ENCODE measurements at places on chromosomes 6 and 20.

DNA sequence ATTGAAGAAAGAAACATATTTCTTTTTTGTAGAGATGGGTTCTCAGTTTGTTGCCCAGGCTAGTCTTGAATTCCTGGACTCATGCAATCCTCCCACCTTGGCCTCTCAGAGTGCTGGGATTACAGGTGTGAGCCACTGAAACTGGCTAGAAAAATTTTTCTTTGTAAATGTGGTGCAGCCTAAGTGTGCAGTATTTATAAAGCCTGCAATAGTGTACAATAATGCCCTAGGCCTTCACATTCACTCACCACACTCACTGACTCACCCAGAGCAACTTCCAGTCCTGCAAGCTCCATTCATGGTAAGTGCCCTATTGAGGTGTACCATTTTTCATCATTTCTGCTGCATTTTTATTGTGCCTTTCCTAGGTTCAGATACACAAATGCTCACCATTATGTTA, 31.4 kb downstream of the NHSL1 start:
- no peak for DNase-seq

DNA sequence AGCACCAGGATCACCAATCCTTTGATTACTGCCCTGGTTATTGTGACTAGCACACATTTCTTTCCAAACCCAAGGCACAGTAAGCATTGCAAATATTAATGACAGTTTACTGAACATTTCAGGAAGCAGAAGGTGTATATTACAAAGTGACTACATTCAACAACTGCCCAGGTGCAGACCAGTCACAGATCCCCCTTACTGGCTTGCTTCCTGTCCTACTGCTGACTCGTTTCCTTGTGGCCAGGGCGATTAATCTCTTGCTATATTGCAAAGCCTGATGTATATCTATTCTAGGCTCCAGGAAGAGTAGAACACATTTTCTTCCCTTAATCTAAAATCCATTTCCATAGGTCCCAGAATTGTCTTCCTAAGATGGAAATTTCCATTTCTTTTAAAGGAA, 77.2 kb upstream of the EPHA7 start:
- no peak for DNase-seq

DNA sequence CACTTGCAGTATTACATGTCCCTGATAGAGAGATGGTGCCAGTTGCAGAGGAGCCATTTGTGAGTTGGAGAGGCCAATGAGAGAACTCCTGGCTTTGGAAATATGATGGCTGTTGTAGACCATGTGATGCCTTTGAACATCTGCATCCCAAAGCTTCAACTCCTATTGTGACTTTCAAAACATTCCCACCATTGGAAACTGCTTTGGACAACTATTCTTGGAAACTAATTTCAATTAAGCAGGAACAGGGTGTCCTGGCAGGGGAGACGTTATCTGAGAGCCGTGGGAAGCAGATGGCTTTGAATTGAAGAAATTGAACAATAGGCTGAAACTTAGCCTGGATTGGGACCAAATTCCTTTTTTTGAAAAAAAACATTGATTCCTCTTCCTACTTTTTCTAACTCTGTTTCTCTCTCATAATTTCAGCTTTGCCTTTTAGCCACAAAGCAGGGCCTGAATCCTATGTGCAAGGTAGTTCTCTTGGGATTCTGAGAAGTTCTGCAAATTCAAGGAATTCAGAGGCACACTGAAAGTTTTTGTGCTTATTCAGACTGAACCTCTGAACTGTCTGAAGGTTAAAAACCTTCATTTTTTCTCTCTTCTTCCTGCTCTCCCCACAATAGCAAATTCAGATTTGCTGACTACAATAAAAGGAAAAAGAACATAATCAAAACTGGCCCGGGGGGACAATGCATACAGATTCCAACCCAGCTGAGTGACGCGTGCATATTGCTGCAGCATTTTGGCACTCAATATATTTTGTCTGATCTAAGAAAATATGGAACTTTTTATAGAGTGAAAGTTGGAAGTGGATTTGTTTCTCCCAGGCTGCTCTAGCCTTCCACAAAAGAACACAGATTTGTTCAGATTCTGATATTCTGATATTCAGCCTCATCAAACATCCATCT, 720.4 kb upstream of the CHD6 start:
- DNase-seq, result no peak

DNA sequence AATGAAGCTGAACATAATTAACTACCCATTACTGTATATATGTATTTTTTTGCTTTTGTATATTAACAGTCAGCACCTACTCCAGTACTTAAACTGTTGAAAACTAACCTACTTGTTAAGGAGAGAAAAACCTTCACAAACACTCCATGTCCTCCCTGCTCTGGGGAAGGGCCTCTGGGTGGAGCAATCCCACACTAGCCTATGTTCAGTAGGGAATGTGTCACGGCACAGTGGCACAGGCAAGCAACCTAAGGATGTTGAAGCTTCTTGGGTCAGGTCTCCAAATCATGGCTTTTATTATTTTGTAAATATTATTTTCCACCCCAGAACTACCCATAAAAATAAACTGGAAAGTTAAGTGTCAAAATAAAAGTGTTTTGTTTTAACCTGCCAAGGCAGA, 5.3 kb downstream of the MAN1A1 start:
- no peak for DNase-seq

DNA sequence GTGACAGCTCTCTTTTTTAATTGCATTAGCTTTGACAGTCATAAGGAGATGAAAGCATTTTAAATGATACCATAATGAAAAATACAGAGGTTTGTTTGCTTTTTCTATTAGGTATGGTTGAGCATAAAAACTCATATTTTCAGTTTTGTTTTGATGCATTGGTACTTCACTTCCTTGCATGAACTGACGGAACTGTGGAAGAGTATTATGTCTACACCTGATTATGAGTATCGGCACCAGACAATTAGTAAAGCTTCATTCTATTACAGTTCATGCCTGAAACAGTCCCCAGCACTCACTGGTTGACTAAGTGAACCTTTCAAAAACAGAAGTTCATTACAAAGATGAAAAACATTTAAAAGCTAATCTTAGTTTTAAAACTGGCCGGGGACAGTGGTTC, 593.0 kb downstream of the GRIK2 start:
- DNase-seq, result no peak

DNA sequence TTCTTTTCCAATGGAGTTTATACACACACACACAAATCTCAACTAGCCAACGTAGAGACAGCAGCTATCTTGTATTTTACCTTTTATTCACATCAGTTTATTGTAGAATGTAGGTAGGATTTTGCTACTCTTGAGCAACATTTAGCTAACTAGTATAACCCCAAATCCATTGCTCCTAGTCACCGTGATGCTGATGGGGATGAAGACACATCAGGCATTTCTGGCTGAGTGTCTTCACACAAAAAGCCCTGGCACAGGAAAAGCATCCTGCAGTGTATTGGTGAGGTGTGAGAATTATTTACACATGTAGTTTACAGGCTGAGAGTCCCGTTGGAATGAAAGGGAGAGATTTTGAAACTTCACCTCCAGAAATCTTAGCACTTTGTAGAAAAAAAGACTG, 65.9 kb upstream of the FBXL4 start:
- no peak for DNase-seq

DNA sequence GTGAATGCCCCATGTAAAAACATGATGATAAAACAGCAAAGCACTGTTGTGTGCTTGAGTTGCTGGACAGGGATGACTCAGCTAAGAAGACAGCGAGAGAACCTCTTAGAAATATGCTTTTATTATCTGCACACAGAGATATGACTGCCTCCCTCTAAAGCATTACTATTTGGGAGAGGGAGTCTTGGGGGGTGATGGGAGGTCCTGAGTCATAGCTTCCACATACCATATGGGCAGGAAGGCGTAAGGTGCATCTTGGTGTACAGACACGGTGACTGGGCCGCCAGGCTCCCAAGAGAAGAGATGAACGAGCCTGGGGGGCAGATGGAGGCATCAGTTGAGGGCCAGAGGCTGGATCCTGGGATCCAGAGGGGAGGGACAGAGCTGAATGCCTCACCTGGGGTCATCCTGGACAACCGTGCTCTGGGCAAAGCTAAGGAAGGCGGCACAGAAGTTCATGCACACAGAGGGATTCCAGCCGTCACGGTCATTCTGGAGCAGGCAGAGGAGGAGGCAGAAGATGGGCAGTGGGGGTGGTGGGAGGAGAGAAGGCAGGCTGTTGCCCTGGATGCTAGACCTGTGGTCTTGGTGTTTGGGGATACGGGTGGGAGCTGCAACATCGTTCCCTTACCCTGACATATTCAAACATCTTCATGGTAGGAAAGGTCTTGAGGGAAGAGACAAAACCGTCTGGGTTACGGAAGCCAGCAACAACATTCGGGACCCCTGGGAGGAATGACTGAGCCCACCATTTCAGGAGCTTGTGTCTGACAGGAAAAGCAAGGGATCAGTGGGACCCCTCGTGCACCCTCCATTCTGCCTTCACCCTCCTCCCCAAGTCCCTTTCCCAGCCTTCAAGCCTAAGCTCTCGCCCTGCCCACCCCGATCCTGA, 2.0 kb downstream of the DXO start:
- no peak for DNase-seq

GRCh38 chr6:63998991-63999390, 363.4 kb downstream of the PHF3 start:
- no peak for DNase-seq

GRCh38 chr20:5056801-5057599, 55.7 kb upstream of the SLC23A2 start:
- no peak for DNase-seq

- no peak for DNase-seq
Measured at GRCh38 chr20:58838174-58838573, 12.5 kb downstream of the GNAS-AS1 start.

- no peak for DNase-seq
Measured at GRCh38 chr20:10259166-10259565, 40.5 kb downstream of the SNAP25 start.

- no peak for DNase-seq
Measured at GRCh38 chr6:33857093-33857931, 53.5 kb upstream of the MLN start.

GRCh38 chr20:9792674-9793073, 46.2 kb downstream of the PAK5 start:
- DNase-seq, result no peak

DNA sequence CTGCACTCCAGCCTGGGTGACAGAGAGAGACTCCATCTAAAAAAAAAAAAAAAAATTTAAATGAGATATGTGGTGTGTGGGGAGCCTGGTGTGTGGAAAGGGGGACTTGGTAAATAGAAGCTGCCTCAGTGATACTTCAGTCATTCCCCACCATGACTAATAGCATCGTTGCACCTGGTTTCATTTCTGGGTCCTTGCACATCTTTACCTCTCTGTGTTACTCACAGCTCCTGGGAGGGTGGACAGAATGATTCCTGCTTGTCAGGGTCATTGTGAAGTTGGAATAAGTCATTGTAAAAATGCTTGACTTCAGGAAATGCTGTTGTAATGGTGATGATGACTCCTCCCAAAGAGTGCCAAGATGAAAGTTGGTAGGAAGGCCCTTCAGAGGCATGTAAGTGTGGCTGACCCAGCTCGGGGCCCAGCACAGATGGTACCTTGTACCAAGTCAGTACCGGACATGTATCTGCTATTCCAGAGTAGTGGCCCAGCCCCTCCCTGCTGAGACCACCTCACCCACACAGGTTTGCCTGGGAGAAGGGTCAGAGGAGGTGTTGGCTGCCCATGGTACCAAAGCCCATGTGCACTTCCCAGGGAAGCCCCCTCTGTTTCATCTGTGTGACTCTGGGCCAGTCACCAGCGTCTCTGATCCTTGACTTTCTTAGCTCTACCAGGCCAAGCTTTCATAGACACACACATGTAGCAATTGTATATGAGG, 48.4 kb downstream of the PLAGL2 start:
- no peak for DNase-seq

- DNase-seq, result no peak
Measured at GRCh38 chr20:3223651-3223993, 14.3 kb downstream of the ITPA start.

DNA sequence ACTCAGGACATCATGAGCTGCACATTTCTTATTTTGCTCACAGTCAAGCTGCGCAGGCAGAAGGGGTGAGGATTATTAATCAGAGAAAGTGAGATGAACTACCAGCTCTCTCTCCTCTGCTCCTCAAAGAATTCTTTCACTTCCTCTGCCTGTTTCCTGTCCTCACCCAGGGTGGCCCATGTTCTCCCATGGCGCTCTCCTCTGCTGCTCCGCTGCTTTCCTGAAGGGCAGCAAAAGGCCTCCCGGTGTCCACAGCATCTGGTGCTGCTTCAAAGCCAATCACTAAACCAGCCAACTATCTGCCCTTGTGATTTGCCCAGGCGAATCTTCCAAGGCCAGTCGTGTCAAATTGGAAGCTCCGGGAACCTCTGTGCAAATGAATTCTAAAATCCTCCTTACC, 324.2 kb downstream of the TPBG start:
- no peak for DNase-seq

GRCh38 chr6:4280707-4281106, 145.3 kb upstream of the ECI2 start:
- DNase-seq, result no peak

DNA sequence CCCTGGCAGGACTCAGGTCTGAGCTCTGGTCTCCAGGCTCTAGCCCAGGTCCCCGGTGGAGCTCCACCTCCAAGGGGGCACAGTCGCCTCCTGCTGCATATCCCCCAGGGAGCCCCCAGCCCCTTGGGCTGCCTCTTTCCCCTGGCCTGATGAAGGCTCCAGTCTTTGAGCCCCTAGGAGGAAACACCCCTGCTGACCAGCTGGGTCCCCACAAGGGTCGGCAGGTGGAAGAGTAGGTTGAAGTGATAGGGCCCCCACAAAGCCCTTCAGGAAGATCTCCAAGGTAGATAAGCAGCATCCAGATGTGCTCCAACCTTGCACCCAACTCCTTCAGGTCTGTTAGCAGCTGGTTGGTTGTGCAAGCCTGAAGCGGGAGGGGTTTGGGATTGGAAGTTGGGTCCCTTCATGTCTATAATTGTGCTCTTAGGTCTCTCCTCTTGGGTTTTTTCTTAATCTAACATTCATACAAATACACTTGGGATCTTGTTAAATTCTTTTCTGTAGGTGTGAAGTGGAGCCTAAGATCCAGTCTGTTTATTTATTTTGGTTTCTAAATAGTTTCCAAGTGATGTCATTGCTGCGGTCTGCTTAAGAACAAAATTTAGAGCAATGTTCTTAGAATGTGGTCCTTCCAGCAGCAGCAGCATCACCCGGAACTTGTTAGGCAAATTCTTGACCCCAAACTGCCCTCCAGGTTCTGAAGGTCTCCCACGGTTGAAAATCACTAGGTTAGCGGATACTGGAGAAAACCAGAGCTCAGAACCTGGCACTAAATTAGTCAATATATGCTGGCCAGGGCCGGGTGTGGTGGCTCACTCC, 5.1 kb downstream of the UBE2C start:
- DNase-seq, result no peak

All from C1 segment of cervical spinal cord (tissue), 14 donors.